ENCODE measurements at places on chromosomes 5 and 9.

GRCh38 chr9:82923092-82923911 is 139.6 kb downstream of the RASEF start:
- DNase-seq = no peak

DNA sequence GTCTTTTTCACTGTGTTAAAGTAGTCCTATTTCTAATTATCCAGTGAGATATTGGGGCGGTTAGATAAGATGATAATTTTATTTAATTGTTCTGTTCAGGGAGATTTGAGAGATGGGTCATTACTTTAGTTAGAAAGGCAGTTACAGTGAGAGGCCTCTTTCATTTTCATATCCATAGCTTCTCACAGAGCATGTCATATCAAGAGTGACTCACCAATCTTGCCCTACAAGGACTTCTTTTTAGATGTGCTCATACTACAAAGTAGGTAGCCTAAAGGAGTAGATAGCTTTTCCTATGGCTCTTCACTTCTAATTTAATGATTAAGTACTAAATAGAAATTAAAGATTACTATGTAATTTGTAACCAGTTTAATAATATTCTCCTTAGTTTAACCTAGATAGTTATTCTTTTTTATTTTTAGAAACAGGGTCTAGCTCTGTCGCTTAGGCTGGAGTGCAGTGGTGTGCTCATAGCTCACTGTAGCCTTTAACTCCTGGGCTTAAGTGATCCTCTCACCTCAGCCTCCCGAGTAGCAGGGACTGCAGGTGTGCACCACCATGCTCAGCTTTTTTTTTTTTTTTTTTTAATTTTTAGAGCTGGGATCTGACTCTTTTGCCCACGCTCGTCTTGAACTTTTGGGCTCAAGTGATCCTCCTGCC is 71.0 kb downstream of the FER start:
- DNase-seq = peak; percentile 63

DNA sequence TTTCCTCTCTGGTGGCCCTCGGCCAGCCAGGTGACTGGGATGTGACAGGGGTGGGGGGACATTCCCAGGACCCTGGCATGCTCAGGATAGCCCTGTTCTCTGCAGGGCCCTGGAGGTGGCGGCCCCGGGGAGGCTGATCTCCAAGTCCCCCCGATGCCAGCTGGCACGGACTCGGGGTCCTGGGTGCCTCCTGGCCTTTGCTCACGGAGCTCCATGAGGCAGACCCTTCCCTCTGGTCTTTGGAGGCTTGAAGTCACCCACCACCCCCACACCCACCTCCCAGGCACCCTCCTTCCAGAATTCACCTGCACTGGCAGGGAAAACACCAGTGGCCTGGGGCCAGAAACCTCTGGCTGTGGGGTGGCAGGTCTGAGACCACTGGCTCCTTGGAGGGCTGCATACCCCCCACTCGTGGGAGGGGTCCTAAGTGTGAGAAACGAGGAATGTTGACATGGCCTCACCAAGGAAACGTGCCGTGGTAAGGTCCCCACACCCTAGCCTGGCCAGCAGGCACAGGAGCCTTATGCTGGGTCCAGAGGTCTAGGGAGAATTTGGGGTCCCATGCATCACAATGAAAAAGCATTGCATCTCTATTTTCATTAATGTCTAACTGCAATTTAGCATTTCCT is 130.8 kb upstream of the FAM120A start:
- no peak for DNase-seq

DNA sequence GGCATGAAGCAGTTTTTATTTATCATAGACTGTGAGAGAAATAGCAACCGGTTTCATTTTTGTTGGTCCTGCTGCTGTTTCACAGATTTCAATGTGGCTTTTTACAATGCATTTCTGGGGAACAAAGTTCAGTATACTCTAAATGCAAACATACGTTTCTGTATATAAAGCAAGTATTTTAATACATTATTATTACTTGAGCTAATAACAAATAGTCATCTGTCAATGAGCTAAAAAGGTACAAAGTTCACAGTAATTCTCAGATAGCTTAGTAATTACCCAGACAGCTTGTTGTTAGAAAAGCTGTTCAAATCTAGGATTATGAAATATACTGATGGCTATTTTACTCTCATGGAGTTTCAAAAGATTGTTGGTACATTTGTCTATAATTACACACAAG is 50.8 kb downstream of the PBX3 start:
- DNase-seq = no peak

DNA sequence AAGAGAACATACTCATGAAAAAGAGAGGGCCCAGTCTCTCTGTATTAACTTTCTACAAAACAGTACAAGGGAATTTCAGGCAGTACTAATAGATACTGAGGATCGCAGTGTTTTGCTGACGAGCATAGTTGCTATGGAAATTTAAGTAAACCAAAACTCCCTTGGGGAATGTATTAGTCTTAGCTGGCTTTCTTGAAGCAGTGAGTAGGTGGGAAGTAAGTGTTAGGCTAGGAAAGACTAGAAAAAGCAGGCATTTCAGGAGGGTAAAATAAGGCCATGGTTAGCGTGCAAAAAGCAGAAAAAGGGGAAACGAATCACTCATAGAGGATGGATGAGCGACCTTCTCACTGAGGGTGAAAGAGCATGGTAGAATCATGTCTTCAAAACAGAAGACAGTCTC is 84.3 kb upstream of the ACTBL2 start:
- DNase-seq = no peak

DNA sequence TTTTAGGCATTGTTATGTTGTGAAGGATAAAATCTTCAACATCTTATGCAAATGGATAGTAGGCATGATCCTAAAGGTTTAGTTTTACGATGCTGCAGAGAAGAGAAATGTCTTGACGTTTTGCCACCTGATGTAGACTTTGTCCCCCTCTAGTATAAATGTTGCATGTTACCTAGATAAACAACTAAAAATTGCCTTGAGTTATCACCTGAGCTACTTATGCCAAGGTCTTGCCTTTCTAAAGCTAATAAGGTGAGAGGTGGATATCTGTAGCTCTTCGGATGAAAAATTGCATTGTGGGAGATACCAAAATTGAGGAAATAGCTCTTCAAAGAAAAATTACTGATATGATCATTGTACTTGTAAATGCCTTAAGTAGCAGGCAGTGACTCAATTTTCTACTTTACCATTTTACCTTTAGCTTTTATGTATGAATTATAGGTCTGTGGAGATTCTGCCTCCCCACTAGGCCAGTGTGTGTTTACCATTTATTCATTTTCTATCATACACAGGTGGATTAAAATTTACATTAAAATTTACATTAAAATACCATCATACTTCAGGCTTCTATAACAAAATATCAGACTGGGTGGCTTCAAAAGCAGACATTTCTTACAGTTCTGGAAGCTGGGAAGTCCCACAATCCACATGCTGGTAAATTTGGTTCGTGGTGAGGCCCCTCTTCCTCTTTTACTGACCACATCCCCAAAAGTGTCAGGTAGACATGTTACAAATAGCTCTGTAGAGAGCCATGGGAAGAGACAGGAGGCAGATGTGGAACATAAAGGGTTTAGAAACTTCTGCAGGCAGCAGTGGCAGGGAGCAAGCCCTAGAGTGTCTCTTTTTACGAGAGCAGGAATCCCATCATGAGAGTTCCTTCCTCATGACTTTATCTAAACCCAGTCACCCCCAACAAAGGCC is 100.7 kb upstream of the ERBIN start:
- peak; percentile 28 for DNase-seq

DNA sequence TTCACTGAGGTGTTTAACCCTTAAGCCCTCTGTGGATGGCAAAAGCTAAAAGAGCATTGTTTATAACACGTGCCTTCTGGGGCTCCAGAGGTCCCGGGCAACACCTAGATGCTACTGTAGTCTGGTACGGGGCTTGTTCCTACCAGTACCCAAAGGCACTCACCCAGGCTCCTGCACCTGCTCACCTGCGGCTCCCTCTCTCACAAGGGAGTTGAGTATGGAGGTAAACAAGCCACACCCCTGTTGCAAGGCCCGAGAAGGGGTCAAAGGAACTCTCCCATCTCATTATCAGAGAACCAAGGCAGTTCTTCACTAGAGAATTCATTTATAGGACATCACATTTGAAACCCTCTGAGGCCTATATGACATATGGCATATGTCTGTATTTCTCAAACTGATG is 53.4 kb upstream of the IL6ST start:
- no peak for DNase-seq

DNA sequence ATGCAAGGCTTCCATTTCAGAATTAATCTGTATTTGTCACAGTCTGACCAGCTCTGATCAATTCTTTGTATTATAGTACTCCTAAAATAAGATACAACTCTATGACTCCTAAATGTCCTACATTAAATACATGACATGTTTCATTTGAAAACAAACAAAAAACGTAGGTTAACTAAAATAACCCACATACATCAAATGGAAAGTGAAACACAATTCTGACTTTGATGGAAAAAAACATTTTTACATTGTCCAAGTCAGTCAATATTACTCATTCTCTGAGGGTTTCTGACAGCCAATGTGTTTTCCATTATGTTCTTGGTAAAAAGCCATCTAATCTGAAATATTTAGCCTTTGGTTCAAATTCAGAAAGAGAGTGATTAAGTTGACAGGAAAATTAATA is 8.7 kb downstream of the HMGCS1 start:
- peak; percentile 72 for DNase-seq

- DNase-seq = peak; percentile 92
Observed at GRCh38 chr9:15306757-15307522, at the start of gene TTC39B. TSS of gene TTC39B (minus strand) at chr9:15307216. CDS start at chr9:15307125, 91 bp downstream.

DNA sequence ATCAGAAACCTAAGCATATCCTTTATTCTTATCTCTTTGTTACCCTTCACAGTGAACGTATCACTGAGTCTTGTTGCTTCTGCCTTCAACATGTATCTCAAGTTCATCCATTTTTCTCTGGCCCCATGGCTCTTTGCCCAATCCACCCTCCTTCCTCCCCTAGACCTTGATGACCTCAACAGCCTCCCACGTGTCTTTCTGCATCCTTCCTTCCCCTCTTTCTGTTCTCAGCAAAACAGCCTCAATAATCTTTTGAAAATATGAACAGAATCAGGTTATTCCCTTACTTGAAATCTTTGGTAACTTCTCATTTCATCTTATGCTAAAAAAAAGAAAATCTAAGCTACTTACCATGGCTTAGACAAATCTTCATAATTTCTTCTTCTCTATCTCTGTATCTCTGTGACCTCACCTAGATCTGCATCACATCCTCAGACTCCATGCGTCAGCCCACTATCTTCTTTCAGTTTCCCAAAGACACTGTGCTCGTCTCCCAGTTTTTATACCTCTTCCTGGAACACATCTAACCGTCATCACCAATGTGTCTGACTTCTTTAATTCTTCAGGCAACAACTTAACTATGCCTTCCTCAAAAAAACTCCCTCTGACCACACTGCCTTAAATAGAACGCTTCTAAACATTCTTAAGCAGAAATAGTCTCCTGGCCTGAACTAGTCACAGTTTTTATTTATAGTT is 208.0 kb downstream of the PARP8 start:
- DNase-seq = no peak

All from activated CD4-positive, alpha-beta T cell treated with anti-CD3 and anti-CD28 coated beads, Interleukin-10, Interleukin-2, amounts not matched to agents 100 ng/mL and 50 ng/mL, durations not matched to agents 16 hours and 8 hours (primary cell).